ENCODE measurements at places on chromosomes 4 and X.

DNA sequence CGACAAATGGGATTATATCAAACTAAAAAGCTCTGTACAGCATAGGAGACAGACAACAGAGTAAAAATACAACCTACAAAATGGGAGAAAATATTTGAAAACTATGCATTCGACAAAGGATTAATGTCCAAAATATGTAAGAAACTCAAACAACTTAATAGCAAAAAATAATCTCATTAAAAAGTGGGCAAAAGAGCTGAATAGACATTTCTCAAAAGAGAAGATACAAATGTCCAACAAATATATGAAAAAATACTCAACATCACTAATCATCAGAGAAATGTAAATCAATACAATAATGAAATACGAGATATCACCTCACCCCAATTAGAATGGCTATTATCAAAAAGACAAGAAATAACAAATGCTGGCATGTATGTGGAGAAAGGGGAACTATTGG, 272.9 kb downstream of the KLHL13 start:
- no peak for DNase-seq

DNA sequence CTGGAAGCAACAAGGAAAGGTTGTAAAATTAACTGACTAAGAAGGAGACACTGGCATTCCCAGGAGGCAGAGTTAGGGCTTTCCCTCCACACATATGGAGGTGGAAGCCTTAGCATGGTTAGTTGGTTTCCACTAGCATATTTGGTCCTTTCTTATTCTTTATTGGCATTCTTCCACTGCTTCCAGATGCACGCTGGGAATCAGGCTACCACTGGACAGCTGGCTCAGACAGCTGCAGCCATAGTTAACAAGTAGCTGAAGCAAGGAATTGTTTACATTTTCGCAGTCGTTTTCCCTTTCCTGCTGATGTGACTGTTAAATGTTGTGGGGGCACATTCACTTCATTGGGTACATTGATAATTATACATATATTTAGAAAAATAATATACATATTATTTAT, 169.2 kb downstream of the GRIA2 start:
- DNase-seq = no peak

GRCh38 chr4:70728091-70728490, 6.3 kb downstream of the RUFY3 start:
- DNase-seq = no peak

DNA sequence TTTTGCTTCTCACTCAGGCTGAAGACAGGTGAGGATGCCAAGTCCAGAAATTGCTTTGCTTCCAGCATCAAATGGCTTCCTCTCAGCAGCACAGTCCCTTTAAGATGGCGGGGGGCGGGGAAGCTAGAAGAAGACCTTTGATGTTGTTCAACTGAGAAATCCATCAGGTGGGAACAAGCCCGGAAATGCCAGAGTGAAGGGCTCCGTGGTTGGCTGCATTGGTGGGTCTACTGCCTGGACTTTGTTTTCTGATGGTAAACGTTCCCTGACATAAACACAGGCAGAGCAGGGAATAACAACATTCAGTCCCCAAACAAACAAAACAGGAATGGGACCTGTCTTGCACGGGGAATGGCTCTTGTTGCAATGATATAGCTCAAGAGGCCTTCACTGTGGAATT, 37.3 kb downstream of the APLN start:
- no peak for DNase-seq

GRCh38 chr4:151238477-151238876, 38.5 kb upstream of the PRSS48 start:
- DNase-seq = no peak

DNA sequence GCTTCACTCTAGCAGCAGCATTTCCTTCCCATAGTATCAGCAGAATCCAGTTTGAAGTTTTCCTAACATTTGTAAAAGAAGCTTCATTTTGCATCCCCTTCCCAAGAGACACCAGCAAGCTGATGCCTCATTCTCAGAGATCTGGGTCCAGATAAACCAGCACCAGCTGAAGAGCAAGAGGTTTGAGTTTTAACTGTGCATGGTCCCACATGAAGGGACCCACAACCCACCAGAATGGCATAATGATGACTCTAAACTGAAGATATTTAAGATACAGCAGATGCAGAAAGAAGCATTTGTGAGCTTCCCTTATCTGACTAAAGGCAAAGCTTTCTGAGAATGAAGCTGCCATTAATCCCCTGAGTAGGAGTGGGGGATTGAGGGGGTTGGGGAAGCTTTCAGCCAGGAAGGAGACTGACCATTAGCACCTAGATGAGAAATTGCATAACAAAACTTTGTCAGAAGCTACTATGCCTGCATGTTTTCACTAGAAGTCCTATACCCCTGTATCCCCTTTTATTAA, 18.6 kb downstream of the NUDT6 start:
- DNase-seq = no peak

DNA sequence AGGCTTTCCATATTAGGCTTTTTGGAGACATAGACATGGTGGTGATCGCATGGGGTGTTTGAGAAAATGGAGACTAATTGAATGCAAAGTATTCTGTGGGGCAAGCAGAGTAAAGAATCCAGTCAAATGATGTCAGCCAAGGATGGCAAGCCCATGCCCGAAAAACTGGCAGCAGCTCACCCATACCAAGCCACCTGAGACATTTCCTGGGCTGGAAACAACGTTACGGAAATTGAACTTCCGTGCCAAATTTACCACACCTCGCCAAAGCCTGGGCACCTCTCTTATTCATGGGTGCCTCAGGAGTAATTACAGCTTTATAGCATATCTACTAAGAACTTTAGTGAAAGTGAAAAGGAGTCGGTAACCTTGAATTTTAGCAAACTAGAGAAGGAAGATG, 166.4 kb downstream of the CBR4 start:
- DNase-seq = no peak

- DNase-seq = no peak
These were observed 155.0 kb downstream of the QDPR start for GRCh38 chr4:17356926-17357325.
